Ascending aorta (tissue), 2 donors: ENCODE measurements at places on chromosomes 2 and 18.

GRCh38 chr2:224952936-224953657 is 89.2 kb downstream of the DOCK10 start:
- H3K4me1 ChIP-seq: no peaks in the 10 kb centered on the region

DNA sequence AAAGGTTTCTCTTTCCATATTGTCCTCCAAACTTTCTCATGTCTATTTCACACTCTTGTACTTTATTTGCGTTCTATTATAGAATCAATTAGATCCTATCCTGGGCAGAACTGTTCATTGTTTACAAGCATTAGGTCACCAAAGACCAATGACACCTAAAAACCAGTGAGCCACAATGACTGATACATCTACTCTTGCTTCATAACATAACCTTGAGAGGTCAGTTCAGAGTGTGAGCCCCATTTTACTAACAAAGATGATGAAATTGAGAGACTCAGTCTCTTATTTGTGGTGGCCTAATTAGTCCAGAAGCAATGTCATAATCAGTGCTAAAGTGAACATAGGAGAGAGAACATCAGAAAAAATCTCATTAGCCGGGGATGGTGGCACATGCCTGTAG is 248.9 kb upstream of the RBBP8 start:
- H3K36me3 ChIP-seq: no peaks in the 10 kb centered on the region
- no peaks in the 10 kb centered on the region for H3K4me1 ChIP-seq
- no peak overlapping the region for H3K4me3 ChIP-seq

DNA sequence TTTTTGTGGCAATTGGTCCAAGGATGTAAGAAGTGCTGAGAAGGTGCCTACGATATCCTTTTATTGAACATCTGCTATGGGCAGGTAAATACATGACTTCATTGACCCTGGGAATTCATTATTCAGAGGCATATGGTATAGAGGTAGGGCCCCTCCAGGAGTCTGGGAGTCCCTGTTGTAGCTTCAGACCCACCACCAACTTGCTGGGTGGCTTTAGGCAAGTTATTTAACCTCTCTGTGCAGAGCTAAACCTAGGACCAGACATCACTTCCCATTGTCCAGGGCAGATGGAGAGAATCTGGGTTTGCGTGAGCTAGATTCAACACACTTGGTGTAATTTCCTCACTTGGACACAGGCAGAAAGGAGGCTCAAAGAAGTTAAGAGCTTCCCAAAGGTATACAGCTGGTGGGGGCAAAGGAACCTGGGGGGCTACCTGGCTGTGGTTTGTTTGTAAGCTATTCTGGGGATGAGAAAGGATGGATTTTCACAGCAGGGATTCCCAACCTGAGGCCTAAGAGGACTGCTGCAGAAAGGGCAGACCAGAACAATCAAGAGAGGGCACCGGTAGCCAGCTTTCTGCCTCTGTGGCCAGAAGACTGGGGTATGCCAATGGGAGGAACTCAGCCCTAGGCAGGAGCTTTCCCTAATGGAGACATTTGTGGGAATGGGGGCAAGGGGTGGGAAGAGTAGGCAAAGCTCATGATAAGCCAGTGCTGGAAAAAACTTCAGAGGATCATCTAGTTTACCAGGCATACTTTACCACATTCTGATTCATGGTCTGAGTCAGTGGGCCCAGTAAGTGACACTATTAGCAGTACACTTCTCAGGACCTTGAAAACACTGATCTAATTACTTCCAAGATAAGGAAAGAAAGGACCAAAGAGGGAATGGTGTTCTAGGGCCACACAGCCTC is 102.7 kb upstream of the SMAD2 start:
- no peak for DNase-seq
- peaks cover 3% of the 10 kb centered on the region for H3K4me1 ChIP-seq
- no peak overlapping the region for H3K4me3 ChIP-seq
- H3K27ac ChIP-seq: peak overlapping the region; percentile 41
- H3K36me3 ChIP-seq: no peaks in the 10 kb centered on the region

GRCh38 chr2:162297925-162298552 is 20.4 kb downstream of the IFIH1 start:
- H3K4me1 ChIP-seq: no peaks in the 10 kb centered on the region
- no peaks in the 10 kb centered on the region for H3K27me3 ChIP-seq
- H3K36me3 ChIP-seq: no peaks in the 10 kb centered on the region

- H3K27ac ChIP-seq: no peak overlapping the region
- no peaks in the 10 kb centered on the region for H3K27me3 ChIP-seq
- no peak for DNase-seq
- no peak overlapping the region for H3K4me3 ChIP-seq
Measured at GRCh38 chr2:213320604-213321003, 36.3 kb downstream of the SPAG16 start.

GRCh38 chr18:66994790-66995189 is 390.9 kb upstream of the CDH19 start:
- no peaks in the 10 kb centered on the region for H3K36me3 ChIP-seq

DNA sequence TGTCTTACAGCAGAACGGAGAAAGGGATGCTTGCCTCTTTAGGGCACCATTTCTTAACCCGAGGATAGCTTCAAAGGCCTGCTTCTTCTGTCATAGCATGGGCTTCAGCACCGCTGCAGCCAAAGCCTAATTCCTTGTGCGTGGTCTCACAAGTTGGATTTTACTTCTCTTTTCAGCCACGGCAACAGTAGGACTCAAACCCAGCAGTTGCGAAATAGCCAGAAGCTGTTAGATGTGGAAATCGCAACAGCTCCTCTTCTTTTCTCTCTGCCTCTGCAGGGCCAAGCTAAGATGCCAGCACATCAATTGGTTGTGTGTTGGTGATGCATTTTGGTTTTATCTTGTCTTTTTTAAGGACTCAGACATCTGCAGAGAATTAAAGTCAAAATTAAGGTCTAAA is 3.1 kb downstream of the NRXN1 start:
- no peak overlapping the region for H3K27ac ChIP-seq
- no peaks in the 10 kb centered on the region for H3K4me1 ChIP-seq
- no peak for DNase-seq
- H3K36me3 ChIP-seq: no peaks in the 10 kb centered on the region
- H3K4me3 ChIP-seq: no peak overlapping the region

- H3K27me3 ChIP-seq: no peaks in the 10 kb centered on the region
- no peak overlapping the region for H3K27ac ChIP-seq
- DNase-seq: no peak
- H3K4me3 ChIP-seq: no peak overlapping the region
Measured at GRCh38 chr2:239260546-239261327, 140.1 kb downstream of the HDAC4 start.

- no peaks in the 10 kb centered on the region for H3K4me1 ChIP-seq
- no peak overlapping the region for H3K27ac ChIP-seq
- no peak overlapping the region for H3K4me3 ChIP-seq
- H3K27me3 ChIP-seq: no peaks in the 10 kb centered on the region
Measured at GRCh38 chr2:112803691-112804521, 19.6 kb upstream of the IL1A start.

- no peak overlapping the region for H3K27ac ChIP-seq
- no peak for DNase-seq
- H3K27me3 ChIP-seq: no peaks in the 10 kb centered on the region
- no peak overlapping the region for H3K4me3 ChIP-seq
Measured at GRCh38 chr2:28652217-28652616, 99.4 kb upstream of the PPP1CB start.

GRCh38 chr2:71129902-71130151 is 202 bp downstream of the MCEE start:
- H3K4me1 ChIP-seq: peaks cover 17% of the 10 kb centered on the region
- H3K4me3 ChIP-seq: peak overlapping the region; percentile 72
- DNase-seq: no peak

GRCh38 chr18:36355511-36355910 is 58.0 kb downstream of the FHOD3 start:
- H3K36me3 ChIP-seq: no peaks in the 10 kb centered on the region
- H3K4me1 ChIP-seq: peaks cover 2% of the 10 kb centered on the region
- H3K4me3 ChIP-seq: no peak overlapping the region
- no peak for DNase-seq
- no peak overlapping the region for H3K27ac ChIP-seq

GRCh38 chr2:205586626-205587025 is 95.7 kb upstream of the NRP2 start:
- H3K4me1 ChIP-seq: no peaks in the 10 kb centered on the region
- no peaks in the 10 kb centered on the region for H3K27me3 ChIP-seq
- no peak for DNase-seq

- H3K4me1 ChIP-seq: no peaks in the 10 kb centered on the region
- H3K27ac ChIP-seq: no peak overlapping the region
- DNase-seq: peak; percentile 1
- H3K27me3 ChIP-seq: no peaks in the 10 kb centered on the region
Measured at GRCh38 chr2:207640661-207641060, 15.5 kb upstream of the METTL21A start.

DNA sequence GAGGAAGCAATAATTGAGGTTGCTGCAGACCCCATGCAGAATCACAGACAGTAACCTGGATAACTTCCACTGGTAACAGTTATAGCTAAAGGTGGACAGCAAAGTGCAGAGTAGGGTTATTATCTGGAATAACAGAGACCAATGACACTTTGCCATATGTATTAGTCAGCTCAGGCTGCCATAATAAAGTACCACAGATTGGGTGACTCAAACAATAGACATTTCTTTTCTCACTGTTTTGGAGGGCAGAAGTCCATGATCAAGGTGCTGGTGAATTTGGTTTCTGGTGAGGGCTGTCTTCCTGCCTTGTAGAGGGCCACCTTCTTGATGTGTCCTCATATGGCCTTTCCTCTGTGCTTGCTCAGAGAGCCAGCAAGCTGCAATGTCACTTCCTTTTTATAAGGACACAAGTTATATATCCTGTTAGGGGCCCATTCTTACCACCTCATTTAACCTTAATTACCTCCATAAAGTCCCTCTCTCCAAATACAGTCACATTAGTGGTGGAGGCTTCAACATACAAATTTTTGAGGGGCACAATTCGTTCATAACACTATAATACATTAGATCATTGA is 191.0 kb upstream of the LRP1B start:
- no peak for DNase-seq
- H3K36me3 ChIP-seq: no peaks in the 10 kb centered on the region
- no peaks in the 10 kb centered on the region for H3K4me1 ChIP-seq

DNA sequence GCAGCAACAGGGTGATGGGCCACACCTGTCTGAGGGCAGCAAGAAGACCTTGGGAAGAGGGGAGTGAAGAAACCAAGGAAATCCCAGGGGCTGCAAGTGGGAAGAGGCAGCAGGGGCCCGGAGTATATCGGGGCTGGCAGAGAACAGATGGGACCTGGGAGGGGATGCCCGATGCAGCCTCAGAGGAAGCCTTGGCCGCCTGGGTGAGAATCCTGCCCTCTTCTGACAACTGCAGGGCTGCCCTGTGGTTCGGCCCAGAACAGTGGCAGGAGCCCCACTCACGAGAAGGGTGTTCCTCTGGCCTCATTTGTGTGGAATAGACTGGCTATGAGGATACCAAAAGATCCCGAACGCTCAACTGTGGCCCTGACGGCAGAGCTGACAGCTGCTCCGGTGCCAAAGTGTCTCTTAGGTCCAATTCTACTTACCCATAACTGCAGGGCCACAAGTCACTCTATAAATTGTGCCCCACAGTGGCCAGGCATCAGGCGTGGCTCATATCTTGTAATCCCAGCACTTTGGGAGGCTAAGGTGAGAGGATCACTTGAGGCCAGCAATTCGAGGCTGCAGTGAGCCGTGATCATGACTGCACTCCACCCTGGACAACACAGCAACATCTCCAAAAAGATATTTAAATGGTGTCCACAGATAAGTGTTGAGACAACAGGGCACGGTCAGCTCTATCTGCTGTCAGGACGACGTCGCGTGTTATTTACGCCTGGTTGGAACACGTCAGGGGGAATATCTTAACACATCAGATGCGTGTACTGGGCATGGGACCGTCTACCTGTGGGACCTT is 23.6 kb upstream of the ID2 start:
- no peaks in the 10 kb centered on the region for H3K36me3 ChIP-seq
- no peak for DNase-seq
- H3K4me1 ChIP-seq: peaks cover 3% of the 10 kb centered on the region
- no peak overlapping the region for H3K4me3 ChIP-seq
- no peaks in the 10 kb centered on the region for H3K27me3 ChIP-seq

DNA sequence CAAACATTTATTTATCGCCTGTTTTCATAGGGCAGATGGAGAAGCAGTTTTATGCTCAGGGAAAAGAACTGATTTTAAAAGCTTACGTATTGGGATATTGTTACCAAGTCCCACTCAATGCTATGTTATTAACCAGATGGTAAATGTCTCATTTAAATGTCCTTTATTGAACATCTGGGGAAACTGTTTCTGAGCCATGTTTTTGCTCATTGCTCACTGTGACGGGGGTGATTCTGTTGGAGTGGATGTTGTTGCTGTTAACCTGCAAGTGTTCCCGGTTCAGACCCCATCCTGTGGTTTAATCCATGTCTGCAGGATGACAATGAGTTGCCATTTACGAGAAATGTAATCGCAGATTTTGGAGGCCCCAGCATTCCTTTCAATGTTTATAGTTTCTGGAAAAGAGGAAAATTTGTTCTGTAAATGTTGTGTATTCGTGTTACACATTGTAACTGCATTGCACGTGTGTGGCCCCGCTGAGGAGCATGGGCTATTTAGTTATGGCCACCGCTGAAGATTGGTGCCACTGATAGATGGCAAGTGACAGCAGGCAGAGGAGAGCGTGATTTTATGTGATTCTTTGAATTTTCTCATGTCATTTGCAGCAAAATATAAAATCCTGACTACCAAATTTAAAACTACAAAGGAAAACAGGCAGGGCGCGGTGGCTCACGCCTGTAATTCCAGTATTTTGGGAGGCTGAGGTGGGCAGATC is 174.8 kb upstream of the COPS8 start:
- no peak for DNase-seq
- no peak overlapping the region for H3K4me3 ChIP-seq
- no peaks in the 10 kb centered on the region for H3K27me3 ChIP-seq
- H3K36me3 ChIP-seq: no peaks in the 10 kb centered on the region

DNA sequence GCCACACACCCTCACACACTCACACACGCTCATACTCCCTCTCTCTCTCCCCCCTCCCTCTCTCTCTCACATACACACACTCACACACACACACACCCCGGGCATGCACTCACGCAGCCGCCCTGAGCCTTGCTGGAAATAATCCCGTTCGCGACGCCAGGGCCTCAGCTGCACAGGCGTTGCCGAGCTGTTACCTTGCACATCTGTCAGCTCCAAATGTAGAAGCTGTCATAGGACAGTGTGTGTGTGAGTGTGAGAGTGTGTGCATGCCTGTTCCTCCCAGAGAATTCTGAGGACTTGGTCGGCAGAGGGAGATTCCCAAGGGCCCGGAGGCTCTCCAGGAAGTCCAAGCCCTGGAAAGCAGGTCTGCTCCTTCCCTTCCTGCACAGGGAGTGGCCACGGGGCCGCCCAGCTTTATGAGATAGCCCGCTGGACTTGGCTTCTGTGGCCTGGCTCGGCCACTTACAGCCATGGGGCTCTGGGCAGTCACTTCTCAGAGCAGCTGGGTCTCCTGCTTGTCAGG is 8.6 kb downstream of the SPR start:
- H3K36me3 ChIP-seq: peaks cover 4% of the 10 kb centered on the region
- peaks cover 3% of the 10 kb centered on the region for H3K4me1 ChIP-seq
- peak; percentile 65 for DNase-seq
- no peak overlapping the region for H3K27ac ChIP-seq
- no peaks in the 10 kb centered on the region for H3K27me3 ChIP-seq

GRCh38 chr2:15561574-15562344 is 625 bp upstream of the NBAS start:
- DNase-seq: no peak
- H3K27ac ChIP-seq: peak overlapping the region; percentile 66
- peak overlapping the region; percentile 62 for H3K4me3 ChIP-seq
- H3K27me3 ChIP-seq: no peaks in the 10 kb centered on the region

GRCh38 chr2:8197101-8197500 is 484.8 kb upstream of the ID2 start:
- no peak overlapping the region for H3K4me3 ChIP-seq
- no peaks in the 10 kb centered on the region for H3K36me3 ChIP-seq
- H3K4me1 ChIP-seq: no peaks in the 10 kb centered on the region
